ENCODE measurements at places on chromosomes 1 and 21.

GRCh38 chr1:151867765-151868411 is 14.4 kb upstream of the THEM5 start:
- no peak for DNase-seq

GRCh38 chr1:179812501-179813292 is 64.9 kb downstream of the TOR1AIP2 start:
- DNase-seq, result no peak

DNA sequence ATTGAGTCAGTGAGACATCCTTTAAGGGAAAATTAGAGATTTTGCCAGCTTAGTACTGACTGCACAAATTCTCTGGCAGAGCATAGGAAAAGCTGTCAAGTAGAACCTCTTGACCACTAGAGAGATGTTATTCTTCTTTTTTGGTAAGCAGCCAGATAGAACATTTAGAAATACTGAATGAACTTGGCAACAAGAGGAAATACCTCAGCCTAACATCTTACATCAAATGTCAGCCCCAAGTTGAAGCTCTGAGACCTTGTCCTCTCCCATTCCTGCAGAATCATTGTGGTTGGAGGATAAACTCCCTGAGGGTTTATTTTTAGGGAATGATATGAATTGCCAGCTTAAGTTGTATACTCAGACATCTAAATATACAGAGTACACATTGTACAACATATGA is 53.5 kb downstream of the MIGA1 start:
- DNase-seq, result no peak

DNA sequence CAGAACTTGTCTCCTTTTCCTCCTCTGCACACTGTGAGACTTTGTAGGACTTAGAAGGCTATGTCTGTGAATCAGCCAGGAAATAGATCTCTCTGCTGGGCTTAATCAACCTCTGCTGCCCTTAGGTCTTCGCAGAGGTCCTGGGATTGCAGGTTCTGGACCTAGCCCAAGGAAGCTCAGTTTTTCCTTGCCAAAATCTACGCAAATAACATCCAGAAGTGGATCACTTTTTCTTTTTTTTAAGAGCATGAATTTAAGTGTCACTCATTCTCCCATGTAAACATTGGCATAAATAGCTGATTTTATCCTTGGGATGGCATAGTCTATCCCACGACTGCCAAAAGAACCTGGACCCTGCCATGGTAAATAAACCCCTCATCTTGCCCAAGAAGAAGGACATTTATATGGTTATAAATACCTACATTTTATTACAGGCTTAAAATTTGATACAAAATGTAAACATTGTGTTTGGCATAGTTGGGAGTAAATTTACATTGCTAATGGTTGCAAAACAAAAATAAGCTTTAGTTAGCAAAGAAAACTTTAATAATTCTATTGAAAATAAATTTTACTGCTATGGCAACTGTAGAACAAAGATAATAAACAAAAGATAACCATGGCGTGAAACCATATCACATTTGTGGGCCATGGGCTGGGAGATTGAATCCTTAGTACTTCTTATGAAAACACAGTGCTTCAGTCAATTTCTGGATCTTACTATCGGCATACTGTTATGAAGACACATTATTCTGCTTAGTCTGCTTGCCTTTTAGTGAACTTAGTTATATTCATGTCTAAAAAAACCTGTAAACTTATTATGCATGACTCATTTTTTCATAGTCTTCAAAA is 24.5 kb upstream of the DISC1 start:
- no peak for DNase-seq

DNA sequence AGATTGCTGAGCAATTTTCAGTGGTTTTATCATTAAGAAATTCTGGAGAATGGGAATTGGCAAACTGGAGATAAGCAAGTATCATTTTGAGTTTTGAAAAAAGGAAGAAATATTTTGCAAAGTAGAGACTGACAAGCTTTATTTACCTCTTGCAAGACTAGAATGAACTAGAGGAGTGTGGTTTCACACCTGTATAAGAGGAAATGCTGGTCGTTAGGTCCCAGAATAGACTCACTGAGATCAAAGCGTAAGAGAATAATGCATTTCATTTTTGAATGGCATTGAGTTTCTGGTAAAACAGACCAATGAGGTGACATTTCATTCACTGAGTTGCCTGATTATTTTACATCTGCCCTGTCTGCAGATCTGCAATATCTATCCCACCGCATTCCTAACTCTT is 308.1 kb downstream of the ADGRL2 start:
- no peak for DNase-seq

DNA sequence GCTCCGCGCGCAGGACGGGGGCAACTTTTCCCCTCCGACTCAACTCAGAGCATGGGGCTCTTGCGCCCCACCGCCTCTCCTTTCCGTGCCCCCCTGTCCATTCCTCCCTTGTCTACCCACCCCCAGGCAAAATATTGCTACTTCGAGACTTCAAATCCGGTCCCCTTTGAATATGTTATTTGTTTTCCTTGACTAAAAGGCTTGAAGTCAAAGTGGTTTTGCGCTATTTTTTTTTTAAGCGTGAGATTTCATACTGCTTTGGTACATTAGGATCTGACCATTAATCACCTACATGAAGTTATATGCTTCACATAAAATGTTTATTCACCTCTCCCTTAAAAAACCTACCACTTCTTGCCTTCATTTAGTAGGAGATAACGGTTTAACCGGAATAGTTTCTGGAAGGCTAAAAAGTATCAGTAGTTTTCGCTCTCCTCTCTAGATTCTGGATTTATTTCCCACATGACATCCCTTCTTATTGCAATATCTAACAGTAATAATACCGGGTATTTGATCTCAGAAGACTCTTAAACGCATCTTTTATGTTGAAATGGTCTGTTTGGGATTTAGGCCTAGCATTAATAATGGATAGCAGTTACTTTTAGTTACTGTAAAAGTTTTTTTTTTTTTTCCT is 1.6 kb downstream of the NFIA start:
- no peak for DNase-seq

DNA sequence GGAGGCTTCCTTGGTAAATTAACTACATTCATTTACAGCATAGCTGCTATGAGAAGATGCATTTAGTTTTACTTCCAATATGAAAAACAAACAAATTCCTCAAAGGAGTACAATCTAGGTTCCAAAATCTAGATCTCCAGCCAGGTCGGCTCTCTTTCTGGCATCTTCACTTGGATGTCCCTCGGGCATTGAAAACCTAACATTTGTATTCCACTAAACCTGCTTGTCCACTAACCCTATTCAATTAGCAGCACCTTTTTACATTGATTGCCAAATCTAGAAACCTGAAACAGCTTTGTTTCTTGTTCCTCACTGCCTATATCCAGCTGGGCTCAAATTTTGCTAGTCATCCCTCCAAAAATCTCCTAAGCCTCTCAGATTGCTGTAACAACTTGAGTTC is 14.3 kb upstream of the CXADR start:
- DNase-seq, result no peak

- no peak for DNase-seq
These were observed 111.6 kb downstream of the PLD5 start for GRCh38 chr1:242412921-242413320.

DNA sequence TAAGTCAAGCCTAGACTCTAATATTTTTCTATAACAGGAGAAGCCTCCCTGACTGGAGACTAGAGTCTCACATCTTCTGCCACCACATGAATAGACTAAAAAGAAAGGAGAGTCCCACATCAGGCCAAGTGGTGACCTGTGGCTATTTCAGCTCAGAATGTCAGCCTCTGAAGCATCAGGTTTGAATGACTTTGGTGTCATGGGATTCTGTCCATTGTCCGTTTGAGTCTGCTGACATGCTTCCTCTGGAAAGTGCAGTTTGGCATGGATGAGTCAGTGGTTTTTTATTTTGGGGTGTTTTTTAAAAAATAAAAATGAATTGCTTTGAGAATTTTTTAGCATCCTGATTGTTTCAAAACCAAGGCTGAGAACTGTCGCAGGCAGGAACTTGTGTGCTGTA is 19.5 kb downstream of the DYRK3 start:
- no peak for DNase-seq

DNA sequence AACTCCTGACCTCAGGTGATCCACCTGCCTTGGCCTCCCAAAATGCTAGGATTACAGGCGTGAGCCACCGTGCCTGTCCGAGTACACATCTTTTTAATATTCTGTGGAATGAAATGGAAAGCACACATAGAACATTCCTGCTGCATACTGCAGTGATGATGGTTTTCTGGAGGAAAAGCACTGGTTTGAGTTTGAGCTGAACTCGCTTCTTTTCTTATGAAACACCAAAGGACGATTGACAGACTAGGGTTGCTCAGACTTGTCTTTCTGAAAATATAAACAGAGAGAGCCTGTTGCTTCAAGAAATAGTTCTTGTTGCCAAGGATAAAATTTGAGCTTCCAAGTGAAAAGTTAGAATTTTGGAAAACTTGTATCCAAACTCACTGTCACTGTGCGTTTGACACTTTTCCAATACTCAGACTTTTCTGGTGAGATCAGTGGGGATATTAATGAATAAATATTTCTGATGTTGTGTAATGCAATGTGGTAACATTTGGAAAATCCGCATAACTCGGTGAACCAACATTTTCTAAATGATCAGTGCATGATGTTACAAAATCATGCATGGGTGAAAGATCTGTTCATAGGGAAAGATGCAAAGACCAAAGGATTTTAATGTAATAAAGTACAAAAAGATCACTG is 15.0 kb upstream of the ERMAP start:
- no peak for DNase-seq

GRCh38 chr1:221381910-221382623 is 359.8 kb downstream of the DUSP10 start:
- no peak for DNase-seq

GRCh38 chr1:36446746-36447145 is 3.5 kb downstream of the OSCP1 start:
- no peak for DNase-seq

DNA sequence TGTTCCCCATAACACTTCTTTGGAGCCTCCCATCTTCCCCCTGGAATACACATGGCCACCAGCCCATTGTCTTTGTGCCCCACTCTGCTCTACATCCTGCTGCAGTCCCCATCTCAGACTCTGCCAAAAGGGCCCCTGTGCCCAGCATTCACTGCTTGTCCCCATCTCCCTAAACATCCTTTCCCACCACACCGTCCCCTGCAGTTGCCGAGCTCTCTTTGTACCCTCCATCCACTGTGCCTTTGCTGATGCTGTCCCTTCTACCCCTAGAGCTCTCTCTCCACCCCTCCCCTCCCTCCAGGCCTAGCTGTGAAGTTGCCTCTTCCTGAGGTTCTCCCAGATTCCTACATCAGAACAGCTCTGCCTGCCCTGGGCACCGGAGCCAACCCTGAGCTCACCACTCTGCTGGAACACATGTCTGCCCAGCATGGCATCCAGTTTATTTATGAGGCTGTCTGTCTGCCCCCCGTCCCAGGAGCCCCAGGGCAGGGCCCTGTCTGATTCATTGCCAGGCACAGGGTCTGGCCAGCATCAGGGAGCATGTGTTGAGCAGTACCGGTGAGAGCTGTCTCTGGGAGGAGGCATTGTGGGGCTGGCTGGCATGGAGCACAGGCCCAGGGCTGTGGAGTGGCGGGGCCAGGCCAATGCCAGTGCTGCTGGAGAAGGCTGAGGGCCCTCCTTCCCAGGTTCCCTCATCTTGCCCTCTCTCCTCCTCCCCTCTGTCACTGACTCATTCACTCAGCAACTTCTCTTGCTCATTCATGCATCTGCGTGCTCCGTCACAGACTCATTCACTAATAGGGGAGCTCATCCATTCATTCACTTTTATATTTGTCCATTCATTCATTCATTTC is 28.8 kb downstream of the EDN2 start:
- DNase-seq, result no peak

DNA sequence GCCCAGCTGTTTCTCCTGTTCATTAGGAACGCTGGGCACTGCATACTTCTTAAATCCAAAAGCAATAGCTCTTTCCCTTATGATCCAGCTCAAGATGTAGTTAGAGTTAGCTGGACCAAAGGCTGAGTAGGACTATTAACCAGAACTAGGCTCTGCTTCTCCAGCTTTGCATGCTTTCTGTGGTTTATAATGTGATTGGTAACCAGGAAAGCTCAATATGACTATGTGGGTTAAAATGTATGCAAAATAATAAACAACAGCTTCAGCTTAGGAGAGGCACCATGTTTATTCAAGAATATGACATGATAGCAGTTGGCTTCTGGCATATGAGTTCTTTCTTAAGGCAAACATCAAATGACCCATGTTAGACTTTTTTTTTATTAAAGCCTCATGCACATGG is 73.8 kb downstream of the LYPLAL1 start:
- no peak for DNase-seq

DNA sequence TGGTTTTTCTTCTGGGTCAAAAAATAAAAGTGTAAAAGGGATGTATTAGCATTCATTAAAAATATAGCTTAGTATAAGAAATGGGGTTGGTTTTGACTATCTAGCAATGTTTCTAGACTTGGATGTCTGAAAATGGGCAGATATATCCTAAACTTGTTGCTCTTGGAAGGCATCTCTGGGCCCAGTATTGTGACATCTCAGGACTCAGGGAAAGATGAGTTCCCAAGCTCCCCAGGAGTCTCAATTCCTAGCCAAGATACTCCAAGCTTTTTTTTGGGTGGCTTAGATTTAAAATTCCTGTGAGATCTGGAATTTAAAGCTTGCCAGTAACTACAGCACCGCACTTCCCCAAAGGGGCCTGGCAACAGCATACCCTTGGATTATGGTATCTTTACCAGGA is 11.5 kb upstream of the HSD17B7 start:
- no peak for DNase-seq

DNA sequence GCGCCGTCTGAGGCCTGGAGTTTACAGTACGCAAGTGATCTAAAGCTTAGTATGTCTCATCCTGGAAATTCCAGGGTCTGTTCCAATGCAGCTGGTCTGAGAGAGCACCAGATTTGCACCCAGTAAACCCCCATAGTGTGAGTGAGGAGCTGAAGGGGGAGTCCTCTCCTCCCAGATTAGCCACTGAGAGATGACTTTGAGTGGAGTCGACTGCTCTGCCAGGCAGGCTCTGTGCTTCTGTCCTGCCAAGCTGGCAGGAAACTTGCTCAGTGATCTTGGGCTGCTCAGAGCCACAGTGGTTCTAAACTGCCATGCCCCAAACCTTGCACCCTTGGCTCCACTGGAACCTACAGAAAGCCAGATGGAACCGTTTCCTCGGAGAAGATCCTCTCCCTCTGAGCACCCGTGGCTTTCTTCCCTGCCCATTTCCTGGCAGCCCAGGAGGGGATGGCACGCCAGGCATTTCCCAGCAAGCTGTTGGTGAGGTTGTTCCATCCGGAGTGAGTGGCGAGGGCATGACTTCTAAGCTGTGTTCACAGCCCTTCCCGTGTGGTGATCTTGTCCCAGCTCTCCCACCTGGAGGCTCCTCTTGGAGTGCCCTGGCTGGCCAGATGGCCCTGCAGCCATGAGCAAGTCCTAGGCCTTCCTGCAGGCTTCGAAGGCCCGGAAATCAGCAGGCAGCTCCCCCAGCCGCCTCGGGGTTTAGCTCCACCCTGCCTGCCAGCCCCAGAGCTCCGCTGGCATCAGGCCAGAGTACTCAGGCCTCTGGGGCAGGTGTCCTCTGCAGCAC is 125.9 kb upstream of the VAMP3 start:
- no peak for DNase-seq

DNA sequence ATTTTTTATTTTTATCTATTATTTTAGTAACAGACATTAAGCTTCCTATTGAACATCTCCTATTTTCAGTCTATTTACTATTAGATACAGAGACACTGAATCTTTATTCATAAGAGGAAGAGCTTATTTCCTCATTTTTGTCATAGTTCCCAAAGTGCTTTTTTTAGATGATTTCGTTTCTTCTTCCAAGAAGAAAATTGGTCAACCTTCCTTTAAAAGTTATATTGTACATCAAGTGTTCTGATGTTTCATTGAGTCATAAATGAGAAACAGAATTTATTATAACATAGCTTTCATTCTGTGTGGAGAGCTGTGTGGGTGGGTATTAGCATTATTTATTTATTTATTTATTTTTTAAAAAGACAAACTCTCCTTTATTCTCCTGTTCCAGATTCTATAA is 50.6 kb upstream of the BACH1 start:
- no peak for DNase-seq
